Putamen (tissue), 1 donor: ENCODE measurements at places on chromosomes 3 and 15.

GRCh38 chr15:39585871-39586301 is 5.0 kb downstream of the THBS1 start:
- no peak for DNase-seq

- no peak for DNase-seq
These were observed 74.9 kb upstream of the EPHA3 start for GRCh38 chr3:89032346-89033013.

DNA sequence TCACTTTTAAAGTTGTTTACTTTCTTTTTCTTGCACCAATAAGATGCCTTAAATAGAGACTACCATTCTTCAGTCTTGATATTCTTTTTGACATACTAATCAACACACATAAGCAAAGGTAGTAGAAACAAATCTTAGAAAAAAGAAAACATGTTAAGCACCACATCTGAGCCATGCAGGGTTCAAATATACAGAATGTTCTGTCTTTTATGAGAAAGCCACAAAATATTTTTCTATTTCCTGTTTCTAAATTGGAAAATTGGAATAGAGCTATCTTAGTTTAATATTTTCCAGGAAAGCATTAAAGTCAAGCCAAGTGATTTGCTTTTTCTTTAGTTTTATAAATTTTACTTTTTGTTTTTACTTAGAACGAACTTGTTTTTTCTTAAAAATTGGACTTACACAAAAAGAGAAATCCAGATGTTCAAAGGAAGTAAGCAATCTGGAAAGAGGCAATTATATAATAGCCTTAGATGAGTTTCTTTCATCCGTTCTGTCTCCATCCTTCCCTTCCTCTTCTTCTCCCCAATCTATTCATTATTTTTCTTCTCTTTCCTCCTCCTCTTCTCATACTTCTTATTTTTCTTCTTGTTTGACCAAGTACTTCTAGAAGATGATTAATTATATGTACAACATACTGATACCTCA is 731.7 kb downstream of the SQOR start:
- DNase-seq: no peak

GRCh38 chr3:74267588-74268184 is 346.8 kb downstream of the CNTN3 start:
- DNase-seq: peak; percentile 24

DNA sequence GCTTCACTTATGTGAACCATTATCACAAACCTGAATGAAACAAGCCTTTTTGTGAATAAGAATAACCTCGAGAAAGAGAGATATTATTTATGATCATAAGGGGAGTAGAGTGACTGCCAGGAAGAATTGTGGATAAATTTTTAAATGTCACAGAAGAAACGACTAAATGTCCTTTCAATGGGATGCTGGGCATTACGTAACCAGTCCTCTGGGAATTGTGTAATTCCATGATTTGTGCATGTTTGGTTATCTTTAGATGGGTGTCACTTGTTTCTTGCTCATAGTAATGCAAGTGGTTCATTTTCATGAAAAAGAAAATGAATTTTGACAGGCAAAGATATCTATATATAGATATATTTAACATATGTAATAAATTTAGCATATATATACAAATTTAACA is 379.5 kb upstream of the AGTR1 start:
- no peak for DNase-seq

DNA sequence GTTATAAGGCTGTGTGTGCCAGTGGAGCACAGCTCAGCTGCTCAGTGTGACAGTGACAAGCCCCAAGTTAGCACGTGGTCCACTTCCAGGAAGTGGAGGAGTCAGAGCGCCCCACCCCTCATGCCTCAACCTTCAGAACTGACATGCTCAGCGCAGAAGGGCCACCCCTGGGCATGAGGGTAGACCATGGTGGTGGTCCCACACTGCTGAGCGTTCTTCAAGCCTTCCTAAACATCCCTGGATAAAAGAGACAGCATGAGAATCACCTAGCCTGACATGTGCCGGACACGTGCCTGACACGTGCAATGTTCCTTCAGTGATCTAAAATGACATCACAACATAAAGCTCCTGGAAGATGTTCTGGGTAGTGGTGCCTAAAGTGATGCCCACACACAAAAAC is 16.8 kb downstream of the ATP10A start:
- DNase-seq: no peak

DNA sequence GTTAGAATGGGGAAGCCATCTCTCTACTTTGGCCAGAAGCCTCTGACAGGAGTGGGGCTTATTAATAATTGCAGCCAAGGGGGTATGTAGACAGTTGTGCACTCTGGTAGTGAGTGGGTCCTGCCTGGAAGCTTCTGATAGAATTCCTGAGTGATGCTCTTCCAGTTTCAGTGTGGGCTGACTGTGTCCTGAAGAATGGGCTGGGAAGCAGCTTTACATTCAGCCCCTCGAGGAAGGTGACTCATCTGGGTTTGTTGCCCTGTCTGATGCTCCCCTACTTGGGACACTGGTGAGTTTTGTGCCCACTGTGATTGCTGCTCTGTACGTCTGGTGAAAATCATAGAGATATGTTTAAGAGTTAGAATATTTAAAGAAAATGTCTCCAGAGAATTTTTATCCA is 444.7 kb upstream of the RBMS3 start:
- DNase-seq: no peak

- no peak for DNase-seq
These were observed 124.2 kb downstream of the SLC25A26 start for GRCh38 chr3:66344848-66345578.

DNA sequence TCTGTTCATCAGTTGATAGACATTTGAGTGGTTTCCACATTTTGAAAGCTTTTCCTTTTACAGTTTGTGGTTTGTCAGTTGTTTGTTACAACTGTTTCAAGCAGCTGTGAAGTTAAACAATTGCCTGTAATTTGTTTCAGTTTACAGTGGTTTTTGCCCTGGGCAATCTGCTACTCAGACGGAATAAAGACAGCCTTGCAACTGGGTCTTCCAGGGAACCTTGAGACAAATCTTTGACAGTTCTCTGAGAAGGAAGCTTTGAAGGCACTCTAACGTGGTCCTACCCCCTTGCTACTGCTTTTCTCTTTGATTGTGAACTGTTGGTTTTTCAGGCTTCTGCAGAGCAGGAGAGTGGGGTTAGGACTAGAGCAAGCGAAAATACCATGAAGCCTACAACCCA is 28.0 kb downstream of the LRRC28 start:
- no peak for DNase-seq

GRCh38 chr3:196518966-196519717 is 4.0 kb upstream of the SMCO1 start:
- no peak for DNase-seq

GRCh38 chr3:140164922-140165590 is 230.1 kb downstream of the CLSTN2 start:
- DNase-seq: no peak

- no peak for DNase-seq
These were observed 173.1 kb downstream of the TBC1D2B start for GRCh38 chr15:77904436-77904821.

DNA sequence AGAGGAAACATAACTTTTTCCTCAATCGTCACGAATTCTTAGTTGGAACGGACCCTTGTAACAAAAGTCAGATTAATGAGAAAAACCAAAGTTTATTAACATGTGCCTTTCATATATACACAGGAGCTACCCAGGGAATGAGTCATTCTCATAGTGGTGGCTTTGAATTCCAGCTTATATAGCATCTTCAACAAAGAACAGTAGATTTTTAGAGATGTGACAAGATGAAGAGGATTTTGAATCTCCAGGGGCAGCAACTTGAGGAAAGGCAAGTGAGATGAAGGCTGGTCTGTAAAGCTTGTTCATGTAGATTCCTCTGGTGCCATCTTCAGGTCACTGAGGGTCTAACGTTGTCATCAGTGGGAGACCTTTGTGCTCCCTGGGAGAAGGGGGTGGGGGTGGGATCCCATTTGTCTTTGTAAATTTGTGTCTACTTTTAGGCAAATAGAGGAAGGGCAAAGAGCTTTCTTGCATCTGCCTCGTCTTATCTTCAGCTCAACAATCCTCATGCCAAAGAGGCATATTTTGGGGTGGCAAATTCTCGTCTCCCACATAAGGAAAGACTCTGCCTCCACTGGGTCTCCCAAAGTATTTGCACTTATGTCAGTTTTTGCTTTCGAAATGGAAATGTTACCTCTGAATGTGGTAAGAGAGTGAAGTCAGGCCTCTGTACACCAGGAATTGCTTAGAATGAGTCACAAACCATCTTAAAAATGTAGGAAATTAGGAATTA is 29.5 kb downstream of the CLEC3B start:
- DNase-seq: no peak

GRCh38 chr3:82496890-82497560 is 735.6 kb upstream of the GBE1 start:
- peak; percentile 21 for DNase-seq

- DNase-seq: no peak
These were observed 374.9 kb downstream of the PLCL2 start for GRCh38 chr3:17259685-17260084.

DNA sequence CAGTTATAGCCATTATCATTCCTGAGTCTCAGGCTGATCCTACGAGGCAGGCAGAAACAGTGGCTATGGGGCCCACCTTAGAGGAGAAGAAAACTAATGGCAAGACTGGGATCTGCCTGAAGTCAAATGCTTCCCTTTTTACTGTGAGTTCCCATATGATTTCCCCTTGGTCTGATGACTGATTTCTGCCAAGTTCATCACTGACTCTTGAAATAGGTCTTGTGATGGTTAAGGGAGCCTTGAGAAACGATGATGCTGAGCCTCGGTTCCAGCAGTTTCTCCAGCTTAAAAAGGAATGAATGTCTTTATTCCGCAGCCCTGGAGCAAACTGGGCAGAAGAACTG is 29.4 kb upstream of the LDHAL6B start:
- peak; percentile 32 for DNase-seq

DNA sequence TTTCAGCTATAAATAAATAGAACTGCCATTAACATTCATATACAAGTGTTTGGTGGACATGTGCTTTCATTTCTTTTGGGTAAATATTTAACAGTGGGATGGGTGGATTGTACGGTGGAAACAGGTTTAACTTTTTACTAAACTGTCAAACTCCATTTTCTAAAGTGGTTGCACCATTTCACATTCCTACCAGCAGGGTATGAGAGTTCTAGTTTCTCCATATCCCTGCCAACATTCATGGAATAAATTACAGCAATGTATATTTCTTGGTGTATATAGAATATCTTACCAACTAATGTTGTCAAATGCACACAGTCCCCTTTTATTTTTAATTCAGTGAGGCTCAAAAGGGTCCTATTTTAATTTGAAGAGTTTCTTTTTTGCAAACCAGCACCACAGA is 71.3 kb upstream of the CTXND1 start:
- no peak for DNase-seq

GRCh38 chr3:134874737-134875413 is 79.8 kb downstream of the EPHB1 start:
- no peak for DNase-seq

DNA sequence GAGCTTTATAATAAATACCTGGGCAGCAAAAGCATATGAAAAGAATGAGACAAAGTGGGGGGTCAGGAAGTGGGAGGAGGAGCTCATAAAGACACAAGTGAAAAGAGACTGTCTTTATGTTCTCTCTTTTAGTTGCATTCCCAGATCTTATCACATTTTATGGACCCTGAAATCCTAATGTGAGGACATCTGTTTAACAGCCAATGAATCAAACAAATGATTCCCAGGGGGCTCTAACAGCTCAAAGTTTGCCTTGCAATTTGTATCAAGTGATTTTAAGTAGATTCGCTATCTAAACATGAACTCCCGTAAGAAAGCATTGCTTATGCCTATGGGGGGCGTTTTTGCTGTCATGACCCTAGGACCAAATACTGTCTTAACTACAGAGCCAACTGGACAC is 332.3 kb upstream of the CNTN4 start:
- DNase-seq: no peak
